OCI-LY7 (cell line): ENCODE measurements at places on chromosomes 5 and 9. TPM values are rescaled to one million over a fixed set of nuclear protein-coding genes. Genes with fewer than 3 reads are reported as not detected.
A peak's percentile ranks its signal among the peaks of the same experiment; 100 is the strongest.

- DNase-seq: no peak
Measured at GRCh38 chr9:18299449-18299848, 174.5 kb upstream of the ADAMTSL1 start.

MRRF gene
- total RNA-seq: 48.2 and 53.2 TPM in 2 replicates

DNA sequence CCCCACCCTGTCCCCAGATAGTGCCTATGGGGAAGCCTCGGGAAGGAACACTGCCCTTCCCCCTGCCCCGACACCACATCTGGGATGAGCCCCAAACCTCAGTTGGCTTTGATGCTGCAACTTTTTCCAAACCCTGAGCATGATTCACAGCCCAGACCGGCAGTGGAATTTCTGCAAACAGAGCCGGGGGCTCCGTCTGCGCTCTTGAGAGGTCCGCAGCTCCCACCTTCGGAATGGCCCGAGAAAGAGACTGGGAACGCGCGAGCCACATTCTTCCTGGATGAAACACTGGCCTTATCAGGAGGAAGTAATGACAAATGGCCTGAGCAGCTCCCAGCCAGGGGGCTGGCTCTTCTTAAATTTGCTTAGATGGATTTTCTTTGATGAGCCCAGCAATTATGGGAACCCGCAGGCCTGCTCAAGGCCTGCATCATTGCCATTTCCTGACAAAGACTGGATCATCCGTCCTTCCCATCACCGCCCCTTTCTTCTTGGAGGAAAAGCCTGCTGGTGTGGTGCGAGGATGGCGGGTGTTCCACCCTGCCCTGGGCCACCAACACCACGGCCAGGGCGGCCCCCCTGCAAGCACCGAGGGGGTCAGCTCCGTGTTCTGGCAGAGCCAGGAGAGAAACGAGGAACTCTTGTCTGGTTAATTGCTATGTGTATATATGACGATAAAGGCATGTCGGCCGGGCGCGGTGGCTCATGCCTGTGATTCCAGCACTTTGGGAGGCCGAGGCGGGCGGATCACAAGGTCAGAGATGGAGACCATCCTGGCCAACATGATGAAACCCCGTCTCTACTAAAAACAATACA, 38.8 kb upstream of the COL5A1 start:
- no peak for DNase-seq

DNA sequence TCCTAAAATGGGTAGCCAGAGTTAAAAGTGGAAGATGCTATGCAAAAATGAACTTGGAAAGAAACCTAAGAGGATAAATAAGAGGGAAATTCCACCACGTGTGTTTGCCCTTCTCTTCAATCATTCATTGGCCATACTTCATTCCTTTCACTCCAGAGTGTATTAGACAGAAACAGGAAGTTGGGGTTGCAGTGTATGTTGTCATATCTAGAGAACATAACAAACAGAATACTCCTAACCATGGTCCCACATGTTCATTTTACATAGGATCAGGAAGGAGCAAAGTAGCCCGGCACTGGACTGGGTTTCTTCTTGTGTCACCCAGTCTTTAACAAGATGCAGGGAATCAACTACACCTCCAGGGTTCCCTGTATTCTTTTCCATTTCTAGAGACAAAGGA, 7.6 kb upstream of the GPBP1 start:
- no peak for DNase-seq

DNA sequence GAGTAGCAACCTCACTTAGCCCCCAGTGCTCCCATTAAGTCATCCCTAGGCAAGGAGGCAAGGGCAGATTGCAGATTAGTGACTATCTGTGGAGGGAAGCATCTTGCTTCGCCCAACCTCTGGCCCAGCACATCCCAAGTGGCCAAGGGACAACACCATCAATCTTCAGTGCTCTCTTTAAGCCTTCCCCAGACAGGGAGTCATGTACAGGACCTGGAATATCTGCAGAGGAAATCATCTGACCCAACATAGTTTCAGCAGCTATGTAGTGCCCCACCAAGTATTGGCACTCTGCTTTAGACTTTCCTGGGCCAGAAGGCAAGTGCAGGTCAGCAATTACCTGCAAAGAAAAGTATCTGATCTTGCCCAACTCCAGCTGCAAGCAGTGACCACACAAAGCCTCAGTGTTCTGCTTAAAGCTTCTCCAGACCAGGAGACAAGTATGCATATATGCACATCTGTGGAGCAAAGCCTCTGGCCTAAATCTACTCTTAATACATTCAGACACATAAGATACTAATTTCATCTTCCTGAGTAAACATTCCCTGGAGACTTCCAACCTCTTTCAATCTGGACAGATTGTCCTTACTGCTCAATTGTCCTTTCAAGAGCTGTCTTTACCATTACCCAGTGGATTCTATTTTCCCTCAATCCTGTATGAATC, 224.8 kb upstream of the VLDLR start:
- DNase-seq: no peak

GRCh38 chr5:10588779-10589447, 25.0 kb downstream of the ANKRD33B start:
- no peak for DNase-seq

DNA sequence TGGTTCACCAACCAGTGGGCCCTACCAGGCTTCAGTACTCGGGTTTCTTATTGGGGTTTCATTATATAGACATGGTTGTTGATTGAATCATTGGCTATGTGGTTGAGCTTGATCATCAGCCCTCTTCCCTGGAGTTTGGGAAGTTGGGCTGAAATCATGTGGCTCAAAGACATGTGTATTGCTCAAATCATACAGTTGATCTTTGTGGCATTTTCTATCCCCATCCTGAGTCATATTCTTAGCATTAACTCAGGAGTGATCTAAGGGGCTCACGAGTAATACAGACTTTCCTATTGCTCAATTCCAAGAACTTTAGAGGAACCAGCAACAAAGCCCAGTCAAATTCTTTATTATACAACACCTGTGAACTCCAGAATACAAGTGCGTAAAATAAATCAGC, 66.2 kb downstream of the SMC5 start:
- DNase-seq: no peak

- no peak for DNase-seq
Measured at GRCh38 chr5:179792612-179793467, 946 bp upstream of the LTC4S start.

- peak; percentile 47 for DNase-seq
Measured at GRCh38 chr5:78361631-78361993, 1.2 kb downstream of the SCAMP1 start.

FRMD3 gene
- total RNA-seq: 0.48 and 0.65 TPM in 2 replicates

DNA sequence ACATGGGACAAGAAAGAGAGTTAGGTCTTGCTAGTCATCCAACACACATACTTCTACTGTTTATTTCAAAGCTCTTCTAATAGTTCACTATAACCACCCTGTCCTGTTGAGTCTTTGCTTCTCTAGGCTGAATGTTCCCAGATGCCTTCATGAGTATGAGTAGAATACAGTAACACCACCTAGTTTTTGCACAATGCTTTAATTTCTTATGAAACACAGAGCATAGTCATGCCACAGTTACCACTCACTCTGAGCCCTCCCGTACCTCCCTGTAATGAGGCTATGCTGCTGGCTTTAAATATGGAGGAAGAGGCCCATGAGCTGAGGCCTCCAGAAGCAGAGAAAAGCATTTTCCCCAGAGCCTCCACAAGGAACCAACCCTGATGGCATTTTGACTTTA, 75.0 kb upstream of the SLC1A3 start:
- DNase-seq: no peak

GRCh38 chr5:83470526-83471404, 779 bp upstream of the VCAN start:
- no peak for DNase-seq

LECT2 gene
- not detected in 2 replicates for total RNA-seq

PKN3 gene
- total RNA-seq: 3.3 and 4.6 TPM in 2 replicates

DNA sequence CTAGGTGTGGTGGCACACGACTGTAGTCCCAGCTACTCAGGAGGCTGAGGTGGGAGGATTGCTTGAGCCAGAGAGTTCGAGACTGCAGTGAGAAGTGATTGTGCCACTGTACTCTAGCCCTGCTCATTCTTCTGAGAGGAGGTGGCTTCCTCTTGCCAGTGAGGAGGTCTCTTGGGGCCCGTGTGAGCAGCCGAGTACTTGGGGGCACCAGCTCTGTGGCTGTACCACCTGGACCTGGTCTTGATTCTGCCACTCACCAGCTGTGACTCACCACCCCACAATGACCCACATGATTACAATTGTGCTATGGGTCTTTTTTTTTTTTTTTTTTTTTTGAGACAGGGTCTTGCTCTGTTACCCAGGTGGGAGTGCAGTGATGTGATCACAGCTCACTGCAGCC, 18.0 kb upstream of the CRB2 start:
- DNase-seq: peak; percentile 90
